ENCODE measurements at places on chromosomes 11 and 22.

DNA sequence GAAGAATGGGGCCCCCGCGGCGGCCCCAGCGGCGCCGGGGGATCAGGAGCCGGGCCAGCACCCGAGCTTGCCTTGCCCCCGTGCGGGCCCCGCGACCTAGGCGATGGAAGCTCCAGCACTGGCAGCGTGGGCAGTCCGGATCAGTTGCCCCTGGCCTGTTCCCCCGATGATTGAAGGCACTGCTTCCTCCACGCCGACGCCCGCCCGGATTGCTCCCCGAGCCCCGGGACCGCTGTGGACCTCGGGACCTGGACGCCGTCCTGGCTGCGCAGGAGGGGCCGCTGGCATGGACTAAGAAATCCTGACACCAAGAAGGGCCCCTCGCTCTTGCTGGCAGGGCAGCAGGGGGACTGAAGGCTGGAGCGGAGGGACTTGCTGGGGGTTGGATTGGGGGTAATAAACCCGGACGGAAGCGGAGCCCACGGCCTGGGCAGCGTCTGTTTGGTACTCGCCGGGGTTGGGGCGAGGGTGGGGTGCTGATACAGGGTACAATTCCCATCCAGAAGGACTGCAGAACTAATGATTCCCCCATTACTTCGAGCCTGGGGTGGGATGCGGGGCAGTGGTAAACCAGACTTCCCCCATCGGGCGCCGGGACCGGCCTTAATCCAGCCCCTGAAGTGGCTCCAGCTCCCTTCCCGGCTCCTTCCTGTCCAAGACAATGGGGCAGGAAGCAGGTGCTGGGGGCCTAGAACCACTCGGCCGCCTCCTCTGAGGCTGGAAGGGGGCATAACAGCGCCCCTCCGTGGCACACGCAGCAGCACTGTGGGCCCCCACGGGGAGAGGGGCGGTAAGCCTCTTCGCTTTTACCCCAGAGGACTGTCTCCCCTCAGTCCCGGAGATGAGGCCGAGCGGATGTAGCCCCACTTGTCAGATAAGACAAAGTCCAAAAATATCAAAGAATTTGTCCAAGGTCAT, 1.0 kb downstream of the CCDC85B start:
- DNase-seq: peak; percentile 84

- DNase-seq: no peak
Observed at GRCh38 chr11:75474240-75474639, 41.2 kb upstream of the KLHL35 start.

GRCh38 chr11:33690290-33691065, 10.1 kb downstream of the C11orf91 start:
- DNase-seq: no peak

DNA sequence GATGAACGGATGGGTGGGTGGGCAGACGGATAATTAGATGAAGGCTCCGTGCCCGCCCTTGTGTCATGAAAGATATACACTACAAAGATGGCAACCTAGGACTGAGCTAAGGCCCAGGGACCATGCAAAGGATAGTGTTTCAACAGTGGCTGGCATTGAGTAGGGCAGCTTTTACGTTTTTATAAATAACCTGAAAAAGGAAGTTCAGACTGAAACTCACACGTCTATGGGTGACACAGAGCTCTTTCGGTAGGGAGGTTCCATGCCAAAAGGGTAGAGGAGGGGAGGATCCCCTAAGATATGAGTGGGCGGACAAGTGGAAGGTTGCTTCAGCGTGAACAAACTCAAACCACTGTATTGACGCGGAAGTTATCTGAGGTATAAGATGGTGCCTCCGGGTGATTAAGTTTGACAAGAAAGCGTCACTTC, 90.5 kb downstream of the UBASH3B start:
- DNase-seq: peak; percentile 75

- DNase-seq: no peak
Observed at GRCh38 chr11:109604481-109605400, 182.8 kb downstream of the C11orf87 start.

DNA sequence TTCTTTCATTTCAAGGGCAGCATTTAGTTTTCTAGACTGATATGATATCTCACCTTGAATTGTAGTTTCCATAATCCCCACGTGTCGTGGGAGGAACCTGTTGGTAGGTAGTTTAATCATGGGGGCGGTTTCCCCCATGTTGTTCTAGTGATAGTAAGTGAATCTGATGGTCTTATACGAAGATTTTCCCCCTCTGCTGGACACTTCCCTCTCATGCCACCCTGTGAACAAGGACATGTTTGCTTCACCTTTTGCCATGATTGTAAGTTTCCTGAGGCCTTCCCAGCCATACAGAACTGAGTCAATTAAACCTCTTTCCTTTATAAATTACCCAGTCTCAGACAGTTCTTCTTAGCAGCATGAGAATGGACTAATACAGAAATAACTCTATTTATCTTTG, 851.1 kb upstream of the FAT3 start:
- DNase-seq: no peak

DNA sequence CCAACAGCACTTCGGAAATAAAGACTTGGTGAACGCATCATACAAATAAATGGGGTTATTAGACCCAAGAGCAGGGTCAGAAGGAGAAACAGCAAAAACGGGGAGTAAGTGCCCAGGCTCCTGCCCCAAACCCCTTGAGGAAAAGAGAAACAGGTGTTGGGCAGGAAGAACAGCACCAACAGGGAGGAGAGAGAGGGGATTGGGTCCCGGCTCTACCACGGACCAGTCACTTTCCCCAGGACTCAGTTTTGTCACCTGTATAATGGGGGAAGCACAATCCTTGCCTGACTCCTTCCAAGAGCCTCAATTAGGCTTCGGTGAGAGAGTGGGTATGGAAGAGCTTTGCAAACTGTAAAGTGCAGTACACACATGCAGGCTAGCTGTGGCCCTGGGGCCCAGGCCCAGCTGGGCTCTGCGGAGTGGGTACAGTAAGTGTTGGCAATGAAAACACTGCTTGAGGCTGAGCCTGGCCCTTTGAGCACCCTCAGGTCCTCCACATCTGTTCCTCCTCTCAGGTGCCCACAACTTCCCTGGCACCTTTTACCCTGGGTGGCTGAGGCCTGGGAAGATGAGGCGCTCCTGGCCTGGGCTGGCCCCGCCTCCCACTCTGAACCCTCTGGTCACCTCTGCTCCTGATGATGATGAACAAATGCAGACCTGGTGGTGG, 8.9 kb downstream of the SLC29A2 start:
- DNase-seq: no peak

- peak; percentile 82 for DNase-seq
Observed at GRCh38 chr11:765025-765801, 12.1 kb downstream of the GATD1 start.

GRCh38 chr11:94175535-94175934, 46.9 kb downstream of the PANX1 start:
- DNase-seq: no peak

GRCh38 chr11:11843211-11843621, 1.4 kb downstream of the USP47 start:
- no peak for DNase-seq

GRCh38 chr11:78212586-78213371, 24.1 kb downstream of the USP35 start:
- no peak for DNase-seq

DNA sequence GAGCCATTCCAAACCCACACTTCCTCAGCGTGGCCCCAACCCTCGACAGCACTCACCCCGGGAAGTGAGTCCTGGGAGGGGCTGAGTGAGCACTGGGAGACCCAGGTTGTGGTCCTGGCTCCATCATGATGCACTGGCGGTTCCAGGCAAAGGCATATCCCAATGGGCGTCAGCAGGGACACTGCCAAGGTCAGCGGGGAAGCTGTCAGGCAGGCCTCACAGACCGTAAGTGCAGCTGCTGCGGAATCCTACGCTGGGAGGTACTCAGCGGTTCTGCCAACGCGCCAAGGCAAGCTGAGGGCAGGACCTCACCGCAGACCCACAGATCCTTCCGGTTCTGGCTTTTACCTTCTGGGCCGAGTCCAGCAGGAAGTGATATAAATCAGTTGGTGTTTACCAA, 1.4 kb upstream of the GAL3ST1 start:
- DNase-seq: no peak

DNA sequence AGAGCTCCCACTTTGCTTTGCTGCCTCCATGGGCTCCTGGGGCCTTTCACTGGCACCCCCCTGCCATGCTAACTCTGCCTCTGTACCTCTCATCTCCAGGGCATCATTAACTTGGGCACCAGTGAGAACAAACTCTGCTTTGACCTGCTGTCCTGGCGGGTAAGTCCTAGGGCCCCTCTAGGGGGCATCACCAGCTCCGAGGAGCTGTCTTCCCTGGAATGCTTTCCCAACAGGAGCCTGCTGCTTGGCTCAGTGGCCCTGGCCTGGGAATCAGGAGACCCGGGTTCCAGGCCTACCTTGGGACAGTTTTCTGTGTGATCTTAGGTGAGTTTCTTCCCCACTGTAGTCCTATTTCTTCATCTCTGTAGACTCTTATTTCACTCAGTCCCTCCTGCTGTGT, 5.1 kb downstream of the ACCS start:
- no peak for DNase-seq

DNA sequence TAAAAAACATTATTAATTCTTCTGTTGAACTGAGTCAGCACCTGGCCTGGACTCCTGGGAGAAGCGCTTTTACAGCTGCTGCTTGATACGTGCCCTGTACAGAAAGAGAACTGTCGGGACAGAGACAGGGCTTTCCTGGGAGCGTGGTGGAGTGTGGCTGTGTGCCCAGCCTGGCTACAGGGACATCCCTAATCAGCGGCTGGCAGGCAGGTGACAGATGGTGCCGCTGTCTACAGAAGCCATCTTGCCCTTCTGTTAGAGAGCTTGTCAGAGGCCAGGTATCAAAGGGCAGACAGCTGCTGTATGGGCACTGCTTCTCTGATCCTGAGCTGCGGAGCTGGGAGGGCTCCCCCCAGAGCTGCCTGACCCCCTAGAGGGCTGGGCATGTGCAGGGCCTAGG, 361.8 kb downstream of the TENM4 start:
- DNase-seq: no peak

GRCh38 chr11:107591378-107592230, 657 bp downstream of the ELMOD1 start:
- peak; percentile 71 for DNase-seq

DNA sequence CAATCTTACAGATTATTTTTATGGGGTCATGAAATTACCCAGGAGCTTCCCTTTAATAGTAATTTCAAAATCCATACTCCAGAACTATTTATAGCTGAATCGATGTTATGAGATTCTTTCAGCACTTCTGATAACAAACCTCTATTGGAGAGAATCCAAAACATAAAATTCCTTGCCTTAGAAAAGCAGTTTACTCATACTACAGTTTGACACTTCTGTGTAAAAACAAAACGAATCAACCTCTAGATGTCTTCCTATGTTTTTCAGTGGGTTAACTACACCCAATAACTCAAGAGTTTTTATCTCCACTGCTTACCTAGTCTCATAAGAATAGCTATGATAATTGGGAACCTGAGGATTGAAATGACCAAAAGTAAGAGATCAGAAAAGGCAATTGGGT, 35.6 kb downstream of the KIF18A start:
- no peak for DNase-seq

DNA sequence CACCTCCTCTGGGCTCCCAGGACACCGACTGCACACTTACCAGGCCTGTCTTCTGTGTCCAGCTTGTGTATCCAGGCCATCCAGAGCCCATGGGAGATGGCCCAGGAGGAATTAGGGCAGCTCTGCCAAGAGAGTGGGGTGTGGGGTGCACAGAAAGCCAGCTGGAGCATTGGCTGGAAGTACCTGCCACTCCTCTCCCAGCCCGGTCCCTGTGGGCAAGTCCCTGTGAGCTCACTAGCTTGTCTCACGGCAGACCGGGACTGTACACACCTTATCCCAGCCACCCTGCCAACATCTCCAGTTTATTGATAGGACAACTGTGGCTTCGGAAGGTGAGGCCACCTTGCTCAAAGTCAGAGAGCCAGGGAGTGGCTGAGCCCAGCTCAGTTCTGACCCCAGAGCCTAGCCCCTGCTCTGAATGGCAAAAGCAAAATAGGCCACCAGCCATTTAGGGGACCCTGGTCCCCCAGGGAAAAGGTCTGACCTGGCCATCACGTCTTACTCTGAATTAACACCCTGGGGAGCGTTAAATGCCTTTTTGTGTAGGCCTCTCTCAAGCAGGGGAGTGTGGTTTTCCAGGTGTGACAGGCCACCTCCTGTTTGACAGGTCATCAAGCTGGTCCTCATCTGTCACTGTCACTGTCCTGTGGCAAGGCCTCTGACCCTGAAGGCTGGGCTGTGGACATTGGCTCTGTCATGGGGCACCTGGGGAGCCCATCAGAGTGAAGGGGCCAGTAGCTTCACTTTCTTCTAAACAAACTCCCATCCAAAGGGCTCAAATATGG, 15.1 kb downstream of the UQCR10 start:
- no peak for DNase-seq

DNA sequence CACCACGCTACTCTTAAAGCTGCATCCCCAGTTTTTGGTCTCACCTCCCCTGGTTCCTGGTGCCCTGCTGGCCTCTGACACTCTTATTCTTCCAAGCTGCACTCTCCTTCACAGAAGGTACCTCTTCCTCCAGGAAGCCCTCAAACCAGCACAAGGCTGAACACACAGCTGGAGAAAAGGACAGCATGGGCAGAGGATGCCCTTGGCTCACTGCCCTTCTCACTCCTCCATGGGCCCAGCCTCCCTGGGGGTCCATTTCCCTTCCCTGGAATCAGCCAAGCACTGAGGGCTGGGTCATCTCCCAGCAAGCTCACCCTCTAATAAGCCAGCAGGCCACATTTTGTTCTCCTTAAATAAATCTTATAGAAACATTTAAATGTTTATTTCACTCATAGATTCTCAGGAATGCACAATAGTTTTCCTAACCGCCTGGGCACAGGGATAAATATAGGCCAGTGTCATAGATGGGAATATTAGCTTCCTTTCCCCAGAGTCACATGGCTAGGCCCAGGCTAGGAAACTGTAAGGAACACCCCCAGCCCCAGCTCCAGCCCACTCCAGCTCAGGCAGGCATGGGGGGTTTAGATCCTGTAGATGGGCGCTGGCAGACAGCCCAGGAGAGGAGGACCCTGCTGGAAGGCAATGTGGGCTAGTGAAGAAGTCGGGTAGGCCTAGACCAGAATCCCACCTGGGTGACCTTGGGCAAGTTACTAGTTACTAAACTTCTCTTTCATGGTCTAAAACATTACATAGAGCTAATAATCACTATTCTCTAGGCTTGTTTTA, 51.5 kb downstream of the IRAG1 start:
- no peak for DNase-seq

- no peak for DNase-seq
Observed at GRCh38 chr22:39675947-39676346, 105.4 kb downstream of the CACNA1I start.

DNA sequence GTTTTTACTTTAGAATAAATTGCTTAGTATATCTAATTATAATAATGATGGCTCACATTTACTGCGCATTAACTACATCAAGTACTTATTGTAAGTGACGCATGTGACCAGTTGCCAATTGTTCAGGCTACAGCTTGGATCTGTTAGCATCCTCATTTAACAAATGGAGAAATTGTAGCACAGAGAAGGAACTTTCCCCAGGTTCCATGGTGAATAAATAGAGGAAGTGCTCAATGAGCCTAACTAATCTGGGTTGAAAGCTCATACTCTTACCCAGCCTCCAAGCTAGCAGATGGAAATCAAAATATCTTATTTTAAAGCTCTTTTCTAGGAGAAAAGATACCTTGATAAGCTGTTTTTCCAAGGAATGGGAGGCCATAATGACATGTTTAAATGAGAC, 19.8 kb downstream of the MMP27 start:
- DNase-seq: no peak

GRCh38 chr22:37511395-37512104, 7.7 kb downstream of the CARD10 start:
- no peak for DNase-seq

Data from activated CD8-positive, alpha-beta memory T cell treated with anti-CD3 and anti-CD28 coated beads for 24 hours (primary cell).